ENCODE measurements at places on chromosomes 1 and 21.

DNA sequence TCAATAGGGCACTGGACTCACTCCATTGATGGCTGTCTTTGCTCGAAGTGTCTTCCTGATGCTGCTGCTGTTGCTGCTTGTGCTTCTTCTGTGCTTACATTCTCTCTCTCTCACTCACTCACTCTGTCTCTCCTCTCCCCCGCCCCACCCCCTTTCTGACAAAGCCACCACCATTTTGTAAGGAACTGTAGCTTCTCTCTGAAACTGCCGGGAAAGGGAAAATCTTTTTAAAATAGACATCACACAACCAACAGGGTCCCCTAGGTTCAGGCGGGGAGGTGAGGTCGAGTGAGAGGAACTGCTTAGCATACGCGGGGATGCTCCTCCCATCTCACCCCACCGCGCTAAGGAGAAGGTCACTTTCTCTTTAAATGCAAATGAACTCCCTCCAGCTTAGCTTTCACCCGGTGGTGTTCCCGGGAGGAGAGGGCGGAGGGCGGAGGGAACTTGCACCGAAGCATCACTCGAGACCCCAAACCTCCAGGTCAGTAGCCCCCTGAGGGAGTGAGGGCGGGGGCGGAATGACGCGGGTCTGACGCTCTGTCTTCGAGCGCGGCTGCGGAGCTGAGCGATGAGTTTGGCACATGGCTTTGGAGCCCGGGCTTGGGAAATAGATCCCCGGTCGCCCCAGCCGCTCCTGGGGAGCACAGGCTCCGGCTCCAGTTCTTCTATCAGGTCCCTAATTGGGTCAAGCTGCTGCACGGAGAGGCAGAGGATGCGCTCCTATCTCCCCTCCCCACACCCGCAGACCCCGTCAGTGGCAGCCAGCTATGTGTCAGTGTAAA lies at the start of gene CCDC28B:
Gene CCDC28B (plus strand): TSS at position 370 of the 785 bp plus-strand sequence. CDS start 1,341 bp downstream, outside the sequence.
- peak; percentile 74 for DNase-seq

DNA sequence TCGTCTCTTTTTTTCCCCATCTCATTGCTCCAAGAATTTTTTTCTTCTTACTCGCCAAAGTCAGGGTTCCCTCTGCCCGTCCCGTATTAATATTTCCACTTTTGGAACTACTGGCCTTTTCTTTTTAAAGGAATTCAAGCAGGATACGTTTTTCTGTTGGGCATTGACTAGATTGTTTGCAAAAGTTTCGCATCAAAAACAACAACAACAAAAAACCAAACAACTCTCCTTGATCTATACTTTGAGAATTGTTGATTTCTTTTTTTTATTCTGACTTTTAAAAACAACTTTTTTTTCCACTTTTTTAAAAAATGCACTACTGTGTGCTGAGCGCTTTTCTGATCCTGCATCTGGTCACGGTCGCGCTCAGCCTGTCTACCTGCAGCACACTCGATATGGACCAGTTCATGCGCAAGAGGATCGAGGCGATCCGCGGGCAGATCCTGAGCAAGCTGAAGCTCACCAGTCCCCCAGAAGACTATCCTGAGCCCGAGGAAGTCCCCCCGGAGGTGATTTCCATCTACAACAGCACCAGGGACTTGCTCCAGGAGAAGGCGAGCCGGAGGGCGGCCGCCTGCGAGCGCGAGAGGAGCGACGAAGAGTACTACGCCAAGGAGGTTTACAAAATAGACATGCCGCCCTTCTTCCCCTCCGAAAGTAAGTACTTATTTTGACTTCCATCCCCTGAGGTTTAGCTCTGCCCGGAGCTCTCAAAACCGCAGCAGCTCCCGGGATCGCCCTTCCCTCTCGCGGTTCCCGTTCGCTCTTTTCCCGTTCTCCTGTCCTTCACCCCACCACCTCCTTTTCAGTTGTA lies 1.5 kb downstream of the TGFB2 start:
- DNase-seq: peak; percentile 5

GRCh38 chr1:211520641-211521040 lies 28.7 kb upstream of the RD3 start:
- DNase-seq: peak; percentile 8

DNA sequence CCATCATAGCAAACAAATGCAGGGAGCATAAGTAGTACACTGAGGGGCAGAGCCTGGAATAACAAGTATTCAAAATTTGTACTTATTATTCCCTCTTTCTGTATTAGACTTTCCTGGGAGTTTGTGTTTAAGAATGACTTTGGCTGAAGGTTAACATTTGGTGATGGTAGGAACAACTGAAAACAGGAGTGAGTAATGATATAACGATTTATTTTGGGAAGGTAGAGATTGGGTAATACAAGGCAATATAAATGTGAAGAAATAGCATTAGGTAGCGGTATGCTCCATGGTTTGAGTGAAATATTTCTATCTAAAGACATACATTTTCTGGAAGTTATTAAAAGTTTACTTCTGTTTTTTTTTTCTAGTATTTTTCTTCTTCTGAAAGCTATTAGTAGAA lies 18.5 kb upstream of the C1orf21 start:
- no peak for DNase-seq

GRCh38 chr1:221678014-221678413 lies 63.9 kb downstream of the DUSP10 start:
- DNase-seq: no peak

Measured in HFFc6 (cell line).